ENCODE measurements at places on chromosomes 5 and 9.

DNA sequence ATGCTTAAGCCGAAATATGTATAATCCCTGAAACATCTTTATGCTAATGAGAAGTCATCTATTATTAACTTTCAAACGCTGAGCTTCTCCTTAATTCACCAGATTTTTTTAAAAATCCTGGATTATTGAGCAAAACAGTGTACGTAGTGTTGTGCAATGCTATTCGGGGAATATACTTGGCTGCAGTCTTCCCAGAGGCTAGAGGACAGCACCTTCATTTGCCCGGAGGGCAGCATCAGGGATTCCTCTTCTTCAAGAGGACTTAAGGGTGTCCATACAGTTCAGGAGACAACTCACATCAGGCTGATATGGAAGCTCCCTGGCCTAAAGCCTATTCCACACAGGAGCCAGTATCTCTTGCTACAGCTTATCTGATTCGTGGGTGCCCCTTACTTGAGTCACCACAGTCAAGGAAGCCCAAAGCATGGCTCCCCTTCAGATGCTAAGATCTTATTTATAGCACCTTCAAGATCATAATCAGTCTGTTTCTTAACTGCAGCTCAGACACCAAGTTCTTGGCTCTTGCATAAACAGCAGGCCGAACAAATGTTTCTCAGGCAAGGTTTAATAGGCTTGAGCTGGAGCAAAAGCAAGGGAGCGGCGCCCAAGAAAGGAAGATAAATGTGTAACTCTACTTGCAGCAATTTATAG is 29.4 kb downstream of the NUTM2F start:
- no peak for DNase-seq

- no peak for DNase-seq
These were observed 10.0 kb upstream of the CAST start for GRCh38 chr5:96651948-96652753.

DNA sequence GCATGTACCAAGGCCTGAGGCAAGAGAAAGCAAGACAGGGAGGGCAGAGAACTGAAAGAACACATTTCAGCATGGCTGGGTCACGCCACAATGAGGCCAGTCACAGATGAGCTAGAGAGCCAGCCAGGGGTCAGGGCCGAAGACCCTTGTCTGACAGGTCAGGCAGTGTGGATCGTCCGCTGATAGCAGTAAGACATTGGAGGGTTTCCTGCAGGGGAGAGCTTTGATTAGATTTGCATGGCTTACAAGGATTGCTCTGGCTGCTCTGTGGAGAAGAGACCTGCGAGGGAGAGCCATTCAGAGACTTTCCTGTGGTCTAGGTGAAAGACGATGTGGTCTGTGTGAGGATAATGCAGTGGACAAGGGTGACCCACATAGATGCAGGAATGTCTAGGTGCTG is 93.1 kb downstream of the RALGPS1 start:
- DNase-seq = no peak

GRCh38 chr9:27349698-27350080 is 52.7 kb upstream of the EQTN start:
- DNase-seq = no peak

DNA sequence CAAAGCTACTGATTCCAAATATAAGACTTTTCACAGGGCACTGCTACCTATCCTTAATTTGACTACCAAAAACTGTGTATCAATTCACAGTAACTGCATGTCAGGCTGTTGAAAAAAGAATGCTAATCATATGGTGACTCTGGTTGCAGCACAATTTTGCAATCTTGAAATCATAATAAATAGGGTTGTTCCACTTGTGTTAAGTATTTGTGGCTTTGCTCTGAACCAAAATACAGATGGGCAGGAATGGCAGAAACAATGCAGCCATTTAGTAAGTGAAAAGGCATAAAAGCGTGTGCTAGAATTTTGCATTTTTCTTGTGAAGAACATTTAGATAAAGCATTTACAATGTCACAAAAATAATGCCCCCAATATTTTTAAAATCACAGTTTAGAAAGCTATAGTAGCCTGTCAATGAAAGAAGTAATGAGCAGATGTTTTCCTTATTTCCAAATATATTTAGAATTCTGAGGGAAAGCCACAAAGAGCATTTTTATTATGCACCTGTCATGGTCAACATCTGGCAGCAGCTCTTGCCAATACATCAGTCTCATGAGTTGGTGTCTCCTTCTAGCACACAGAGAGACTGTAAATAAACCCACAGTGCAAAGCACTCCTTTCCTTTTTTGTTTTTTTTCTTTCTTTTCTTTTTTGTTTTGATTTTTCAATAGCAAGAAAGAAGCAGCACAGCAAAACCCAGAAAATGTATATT is 54.8 kb upstream of the PAM start:
- DNase-seq = no peak

DNA sequence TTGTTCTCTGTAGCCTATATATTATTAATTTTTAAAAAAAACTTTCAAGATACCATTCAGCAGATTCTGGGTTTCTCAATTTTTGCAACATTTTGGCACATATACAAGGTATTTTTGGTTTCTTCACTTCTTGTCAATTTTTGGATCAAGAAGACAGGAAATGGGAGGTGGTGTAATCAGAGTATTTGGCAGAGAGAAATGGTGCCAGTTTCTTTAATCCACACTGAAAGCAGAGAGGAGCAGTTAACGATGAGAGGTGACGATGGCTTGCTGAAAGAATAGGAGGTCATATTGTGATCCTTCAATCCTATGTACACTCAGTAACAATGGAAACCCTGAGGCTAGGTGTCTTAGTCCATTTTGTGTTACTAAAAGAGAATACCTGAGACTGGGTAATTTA is 16.4 kb downstream of the NNT start:
- DNase-seq = no peak

GRCh38 chr9:128149001-128149701 is at the start of gene LCN2:
TSS of gene LCN2 (plus strand) at chr9:128149453. CDS start at chr9:128149526, 73 bp downstream.
- DNase-seq = peak; percentile 77

DNA sequence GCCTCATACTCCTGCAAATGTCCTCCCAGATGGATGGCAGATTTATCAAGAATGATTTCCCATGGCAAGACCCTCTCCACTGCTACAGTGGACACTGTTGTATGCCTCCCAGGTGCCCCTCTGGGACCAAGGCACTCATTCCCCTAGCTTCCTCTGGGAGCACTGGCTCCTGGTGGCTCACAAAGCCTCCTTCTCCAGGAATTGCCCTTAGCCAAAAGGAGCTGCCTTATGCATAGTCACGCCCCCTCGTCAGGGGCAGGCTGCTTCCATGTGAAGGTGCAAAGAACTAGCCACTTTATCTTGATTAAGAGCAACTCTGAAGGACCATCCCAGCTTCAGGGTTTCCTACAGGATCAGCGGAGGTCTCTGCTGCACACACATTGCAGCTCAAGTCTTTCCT is 358.1 kb downstream of the CDK5RAP2 start:
- DNase-seq = no peak
